ENCODE measurements at places on chromosomes 6 and 20.

- DNase-seq: no peak
Measured at GRCh38 chr20:5342021-5342420, 25.3 kb upstream of the PROKR2 start.

DNA sequence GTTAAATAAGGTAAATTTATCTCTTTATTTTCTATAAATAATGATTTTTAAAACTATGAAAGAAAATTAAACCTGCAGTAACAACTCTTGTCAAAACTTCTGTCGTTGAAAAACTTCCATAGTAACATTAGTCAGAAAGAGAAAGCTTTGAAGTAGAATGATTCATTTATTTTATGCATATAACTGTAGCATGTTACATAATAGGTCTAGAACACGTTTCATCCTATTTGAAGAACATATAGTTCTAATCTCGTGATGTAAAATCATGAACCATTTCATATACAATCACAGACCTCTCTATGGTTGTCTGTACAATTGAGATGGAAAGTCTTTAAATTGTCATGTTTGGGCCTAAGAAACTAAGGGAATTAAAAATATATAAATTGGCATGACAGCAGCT lies 61.3 kb upstream of the MYLIP start:
- DNase-seq: no peak

- no peak for DNase-seq
Measured at GRCh38 chr20:2778602-2779321, 21.7 kb downstream of the CPXM1 start.

DNA sequence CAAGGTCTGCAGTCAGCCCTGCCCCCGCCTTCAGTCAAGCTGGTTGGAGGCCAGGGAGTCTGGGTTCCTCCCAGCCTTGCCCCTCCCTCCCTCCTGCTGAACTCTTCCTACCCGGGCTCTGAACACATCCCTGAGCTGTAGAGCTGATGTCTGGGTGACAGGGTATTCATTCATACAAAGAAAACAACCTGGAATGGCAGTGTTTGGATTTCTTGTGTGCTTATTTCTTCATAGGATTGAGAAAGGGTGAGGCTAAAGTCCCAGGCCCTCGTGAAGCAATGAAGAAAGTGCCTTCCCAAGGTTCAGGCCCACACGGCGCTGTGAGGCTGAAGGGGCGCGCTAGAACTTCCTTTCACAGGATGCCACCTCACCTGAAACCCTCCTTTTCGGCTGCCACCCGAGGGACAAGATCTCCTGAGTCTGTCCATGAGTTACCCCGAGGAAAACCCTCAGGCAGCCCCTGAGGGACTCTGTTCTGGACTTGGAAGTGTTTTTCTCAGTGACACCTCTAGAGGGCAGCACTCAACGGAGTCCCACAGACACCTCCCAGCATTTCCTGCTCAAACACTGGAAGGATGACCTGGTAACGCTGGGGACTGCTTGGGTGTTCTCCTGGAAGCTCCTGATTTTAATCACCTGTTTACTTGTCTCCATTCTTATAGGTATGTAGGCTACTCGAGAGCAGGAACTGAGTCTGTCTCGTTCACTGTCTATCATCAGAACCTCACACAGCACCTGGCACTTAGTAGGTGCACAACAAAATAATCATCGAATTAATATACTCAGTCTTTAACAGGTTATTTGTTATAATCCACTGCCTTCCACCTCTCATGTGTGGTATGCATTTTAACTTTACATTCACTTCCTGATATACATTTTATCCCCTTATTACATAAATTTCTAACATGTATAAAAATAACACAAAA lies 11.8 kb upstream of the GSTA1 start:
- DNase-seq: peak; percentile 46

GRCh38 chr6:81228912-81229555 lies 523.4 kb downstream of the TENT5A start:
- DNase-seq: no peak

DNA sequence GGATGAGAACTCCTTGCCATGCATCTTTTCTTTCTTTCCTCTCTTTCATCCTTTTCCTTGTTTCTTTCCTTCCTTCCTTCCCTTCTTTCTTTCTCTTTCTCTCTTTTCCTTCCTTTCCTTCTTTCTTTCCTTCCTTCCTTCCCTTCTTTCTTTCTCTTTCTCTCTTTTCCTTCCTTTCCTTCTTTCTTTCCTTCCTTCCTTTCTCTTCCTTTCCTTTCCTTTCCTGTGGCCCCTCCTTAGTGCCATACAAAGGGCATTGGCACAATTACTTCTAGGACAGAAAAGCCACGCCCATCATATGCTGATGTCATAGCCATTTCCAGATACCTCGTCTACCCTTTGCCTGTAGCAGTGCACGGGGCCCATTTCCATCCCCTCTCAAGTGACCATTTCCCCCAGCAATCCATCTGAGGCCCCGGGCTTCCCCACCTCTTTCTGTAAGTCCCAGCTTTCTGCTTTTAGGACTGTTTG lies 2.2 kb upstream of the CENPB start:
- DNase-seq: no peak

DNA sequence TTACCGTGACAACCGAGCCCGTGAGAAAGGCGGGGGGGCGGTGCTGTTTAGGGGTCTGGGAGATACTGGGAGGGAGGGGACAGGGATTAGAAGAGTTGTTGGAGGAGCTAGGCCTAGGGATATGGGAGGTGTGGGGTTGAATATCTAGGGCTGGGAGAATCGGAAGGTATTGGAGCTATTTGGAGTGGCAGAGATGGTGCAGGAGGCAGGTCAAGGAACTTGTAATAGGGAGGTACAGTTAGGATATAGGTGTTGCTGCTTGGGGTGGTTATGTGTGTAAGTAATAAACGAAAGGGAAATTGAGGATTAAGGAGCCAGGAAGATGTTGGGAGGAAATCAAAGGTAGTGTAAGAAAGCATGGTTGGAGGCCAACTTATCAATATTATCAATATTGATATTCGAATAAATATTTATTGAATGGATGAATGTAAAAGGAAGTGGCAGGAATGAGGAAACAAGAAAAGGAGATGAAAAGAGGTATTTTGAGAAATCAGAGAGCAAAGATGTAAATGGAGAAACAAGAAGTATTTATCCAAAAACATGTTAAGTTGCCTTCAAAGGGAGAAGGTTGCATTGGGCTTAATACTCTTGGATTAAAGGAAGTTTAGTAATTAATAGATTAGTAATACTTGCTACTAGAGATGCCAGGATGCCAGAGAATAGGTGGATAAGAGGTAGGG lies 602 bp downstream of the PPP1R11 start:
- no peak for DNase-seq

DNA sequence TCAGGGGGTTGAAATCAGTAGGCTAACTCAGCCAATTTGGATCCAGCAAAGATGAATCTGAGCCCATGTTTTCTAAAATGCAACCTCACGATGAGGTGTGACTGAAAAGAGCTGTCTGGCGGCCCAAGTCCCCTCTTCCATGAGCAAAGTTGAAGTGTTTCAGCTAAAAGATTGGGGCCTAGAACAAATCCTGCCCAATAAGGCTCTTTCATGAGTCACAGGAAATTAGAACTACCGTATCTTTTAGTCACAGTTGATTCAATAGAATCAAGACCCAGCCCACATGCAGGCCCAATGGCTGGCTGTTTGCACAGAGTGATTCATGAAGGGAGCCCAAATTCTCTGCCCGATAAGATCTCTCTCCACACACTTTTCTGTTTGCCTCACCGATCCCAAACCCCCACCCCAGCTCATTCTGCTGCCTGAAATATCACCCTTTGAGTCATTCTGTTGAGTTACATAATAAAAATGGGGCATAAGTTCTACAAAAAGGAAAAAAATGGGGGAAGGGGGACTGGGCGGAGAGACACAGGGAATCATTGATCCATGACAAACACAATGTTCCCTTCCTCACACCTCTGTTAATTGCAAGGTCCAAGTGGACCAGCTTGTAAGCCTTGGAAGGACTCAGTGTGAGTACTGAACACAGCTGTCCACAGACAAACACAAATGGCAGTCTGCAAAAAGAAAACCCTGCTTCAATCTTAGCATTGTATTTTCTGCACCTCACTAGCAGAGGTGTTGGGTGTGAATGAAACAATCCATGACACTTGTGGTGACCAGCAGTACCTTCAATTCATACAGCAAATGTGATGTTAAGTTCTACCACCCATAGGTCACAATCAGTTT lies 13.8 kb downstream of the FOXQ1 start:
- peak; percentile 90 for DNase-seq

GRCh38 chr6:98695091-98695801 lies 139.1 kb upstream of the POU3F2 start:
- no peak for DNase-seq

- no peak for DNase-seq
Measured at GRCh38 chr20:49561256-49561655, 6.7 kb downstream of the PTGIS start.

DNA sequence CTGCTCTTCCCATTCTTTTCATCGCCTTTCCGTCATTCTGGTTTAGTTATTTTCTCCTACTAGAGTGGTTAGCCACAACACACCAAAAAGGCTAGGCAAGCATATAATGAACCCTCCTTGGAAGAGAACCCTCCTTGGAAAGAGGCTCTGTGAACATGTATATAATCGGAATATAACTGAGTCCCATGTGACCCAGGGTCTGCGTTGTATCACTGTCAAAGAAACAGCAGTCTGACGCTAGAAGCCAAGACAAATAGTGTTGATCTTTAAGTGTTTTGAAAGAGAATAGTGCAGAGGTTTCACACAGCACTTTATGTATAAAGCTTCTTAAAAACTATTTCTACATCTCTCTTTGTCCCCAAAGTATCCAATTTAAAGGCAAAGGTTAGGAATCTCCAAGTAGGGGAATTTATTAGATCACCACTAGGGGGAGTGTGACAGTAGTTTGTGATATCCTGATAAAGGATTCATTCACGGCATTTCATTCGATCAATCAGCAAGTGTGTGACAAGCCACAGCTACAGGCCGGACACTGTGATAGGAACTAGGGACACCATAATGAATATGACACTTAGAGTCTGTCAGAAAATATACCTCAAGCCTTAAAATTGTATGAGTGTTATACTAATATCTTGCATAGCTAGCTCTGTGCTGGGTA lies 395.3 kb downstream of the CD109 start:
- DNase-seq: peak; percentile 51

DNA sequence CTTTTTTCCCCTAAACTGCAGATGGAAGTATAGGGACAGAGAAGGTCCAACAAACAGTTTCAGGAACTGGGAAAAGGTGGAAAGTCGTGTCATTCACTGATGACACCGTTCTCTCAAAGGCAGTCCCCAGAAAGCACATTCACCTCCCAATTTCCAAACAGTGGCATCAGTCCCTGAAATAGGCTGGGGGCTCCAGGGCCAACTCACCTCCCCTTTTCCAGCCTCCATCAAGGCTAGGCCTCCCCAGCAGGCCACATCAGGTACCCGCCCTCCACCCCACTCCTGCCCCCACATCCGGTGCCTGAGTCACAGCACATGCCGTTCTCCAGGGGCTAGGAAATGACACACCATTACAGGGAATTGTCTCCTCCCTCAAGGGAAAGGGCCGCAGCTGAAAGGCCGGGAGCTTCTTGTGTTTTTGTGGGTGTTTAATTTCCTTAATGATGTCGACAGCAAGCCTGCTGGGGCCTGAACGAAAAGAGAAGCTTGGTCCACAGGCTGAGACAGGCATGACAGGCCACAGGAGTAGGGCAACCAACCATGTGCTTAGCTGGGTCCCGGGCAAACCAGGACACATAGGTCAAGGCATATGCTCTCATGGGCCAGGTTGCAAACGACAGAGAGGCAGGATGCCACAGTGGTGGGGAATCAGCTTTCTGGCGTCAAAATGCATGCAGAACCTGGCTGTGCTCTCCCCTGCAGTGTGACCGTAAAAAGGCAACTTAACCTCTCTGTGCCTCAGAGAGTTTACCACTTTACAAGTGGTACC lies 39.2 kb downstream of the ZMYND8 start:
- DNase-seq: peak; percentile 97

- DNase-seq: no peak
Measured at GRCh38 chr20:60700728-60701127, 551.3 kb upstream of the CDH4 start.

- no peak for DNase-seq
Measured at GRCh38 chr6:150420428-150420827, 51.6 kb downstream of the IYD start.

GRCh38 chr6:167350275-167350696 lies 25.4 kb downstream of the TTLL2 start:
- DNase-seq: no peak

DNA sequence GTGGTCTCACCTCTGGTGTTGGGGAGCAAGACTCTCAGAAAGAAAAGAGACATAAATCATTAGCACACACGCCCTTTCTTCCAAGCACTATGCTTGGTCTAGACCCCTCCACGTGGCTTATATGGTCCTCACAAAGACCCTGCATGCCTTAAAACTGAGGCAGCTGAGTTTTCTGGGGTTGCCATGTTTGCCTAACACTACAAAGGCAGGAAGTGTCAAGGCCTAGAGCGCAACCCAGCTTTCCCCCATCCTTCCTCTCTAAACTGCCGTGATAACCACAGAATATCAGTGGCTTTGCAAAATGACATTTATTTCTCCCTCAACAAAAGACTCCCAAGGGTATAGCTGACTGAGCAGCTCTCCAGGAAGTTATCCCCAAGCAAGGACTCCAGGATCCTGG lies 146.5 kb upstream of the TOP1 start:
- DNase-seq: peak; percentile 31

DNA sequence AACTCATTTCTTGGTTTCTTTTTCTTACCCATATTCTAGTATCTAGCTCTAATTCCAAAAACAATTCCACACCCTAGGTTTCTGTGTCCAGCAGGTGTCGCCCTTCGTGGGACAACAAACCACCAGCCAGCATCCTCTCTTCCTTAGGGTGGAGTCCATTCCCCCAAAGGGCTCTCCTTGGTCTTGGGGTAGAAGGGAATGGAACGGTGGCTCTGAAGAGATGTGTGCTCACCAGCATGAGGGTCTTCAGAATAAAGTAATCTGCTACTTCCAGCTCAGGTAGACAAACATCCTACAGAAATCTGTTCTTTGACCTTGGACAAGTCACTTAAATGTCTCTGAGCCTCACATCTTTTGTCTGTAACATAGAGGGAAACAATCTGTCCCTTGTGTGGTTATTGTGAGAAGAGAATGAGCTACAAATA lies 7.2 kb downstream of the HLA-DMB start:
- peak; percentile 78 for DNase-seq

- DNase-seq: no peak
Measured at GRCh38 chr6:72288592-72288991, 333.3 kb upstream of the KCNQ5 start.

DNA sequence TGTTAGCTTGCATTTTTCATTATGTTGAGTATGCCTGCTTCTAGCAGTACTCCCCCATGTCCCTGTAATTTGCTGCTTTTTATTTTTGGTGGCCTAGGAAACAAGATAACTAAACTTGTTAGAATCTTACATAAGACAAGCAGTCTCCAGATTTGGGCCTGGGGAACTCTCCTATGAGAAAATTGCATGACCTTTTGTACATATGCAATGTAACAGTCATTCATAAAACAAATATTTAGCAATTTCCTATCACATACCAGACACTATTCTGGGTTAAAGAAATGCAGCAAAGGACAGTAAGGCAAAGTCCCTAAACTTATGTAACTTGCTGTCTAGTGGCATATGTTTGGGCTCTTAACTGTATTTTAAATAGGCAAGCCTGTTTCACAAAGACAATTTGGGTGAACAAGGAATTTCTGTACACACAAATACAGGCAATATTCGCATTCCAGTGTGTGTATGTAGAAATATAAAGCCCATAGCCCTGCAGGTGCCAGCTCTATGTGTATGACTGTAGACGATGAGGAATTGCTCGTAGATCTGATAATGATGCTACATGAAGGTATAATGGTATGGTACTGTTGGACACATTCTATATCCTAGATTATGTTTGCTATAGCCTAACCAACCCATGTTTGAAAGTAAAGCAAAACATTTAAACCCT lies 305.2 kb upstream of the CITED2 start:
- DNase-seq: peak; percentile 58
